OCI-M1 (cell line): ENCODE measurements at places on chromosomes 4 and X.

DNA sequence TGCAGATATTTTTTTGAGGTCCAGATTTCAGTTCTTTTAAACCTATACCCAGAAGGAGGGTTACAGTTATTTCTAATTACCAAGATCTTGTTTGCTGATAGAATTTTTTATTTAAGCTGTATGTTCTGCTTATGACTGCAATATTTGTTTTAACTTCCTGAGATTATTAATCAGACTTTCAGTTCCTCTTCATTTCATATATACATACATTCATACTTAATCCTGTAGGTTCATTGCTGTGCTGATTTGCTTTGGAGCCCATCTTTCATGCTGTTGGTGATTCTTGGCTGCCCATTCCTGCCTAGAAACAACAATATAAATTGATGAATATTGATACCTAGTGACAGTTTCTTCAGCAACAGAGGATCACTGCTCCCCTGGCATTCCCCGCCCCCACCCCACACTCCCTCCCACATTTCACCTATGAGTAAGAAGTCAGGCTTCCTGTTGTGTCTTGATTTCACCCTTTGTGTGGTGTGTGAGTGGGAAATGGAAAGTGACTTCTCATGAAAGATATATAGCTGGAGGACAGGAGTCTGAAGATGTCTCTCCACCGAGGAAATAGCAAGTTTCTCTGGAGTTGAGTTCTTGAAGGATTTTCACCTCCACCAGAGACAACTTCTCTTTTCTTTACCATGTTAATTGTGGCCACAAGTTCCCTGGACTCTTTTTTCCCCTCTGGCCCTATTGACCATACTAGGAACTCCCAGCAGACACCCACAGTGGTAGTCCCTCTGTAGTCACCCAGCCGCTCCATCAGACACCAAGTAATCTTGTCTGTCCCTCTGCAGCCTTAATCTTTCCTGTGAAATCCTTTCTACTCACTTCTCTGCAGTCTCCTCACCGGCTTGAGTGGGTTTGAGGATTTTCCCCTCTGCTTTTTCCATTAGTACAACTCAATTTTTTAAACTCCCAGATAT is 118.4 kb downstream of the ASB9 start:
- no peak for DNase-seq

GRCh38 chr4:26729547-26729946 is 131.1 kb upstream of the STIM2 start:
- no peak for DNase-seq

GRCh38 chr4:140834839-140835495 is 78.8 kb upstream of the TBC1D9 start:
- DNase-seq = no peak

DNA sequence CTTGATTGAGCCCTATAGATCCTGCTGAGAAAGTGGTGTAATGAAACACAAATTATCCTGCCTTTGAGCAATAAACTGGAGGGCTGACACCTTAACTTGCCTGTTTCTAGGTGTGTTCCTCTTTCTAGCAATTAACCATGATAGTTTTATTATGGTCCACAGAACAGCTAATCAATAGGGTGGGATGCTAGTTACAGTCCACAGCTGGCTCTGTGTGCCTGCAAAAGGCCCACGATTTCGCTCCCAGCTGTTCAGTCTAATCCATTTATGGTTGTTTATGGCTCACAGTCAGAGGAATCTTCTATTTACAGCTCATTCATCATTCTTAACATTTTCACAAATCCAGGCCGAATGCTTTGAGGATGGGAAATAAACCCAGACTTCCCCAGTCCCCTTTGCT is 674.9 kb downstream of the SMARCA1 start:
- no peak for DNase-seq

DNA sequence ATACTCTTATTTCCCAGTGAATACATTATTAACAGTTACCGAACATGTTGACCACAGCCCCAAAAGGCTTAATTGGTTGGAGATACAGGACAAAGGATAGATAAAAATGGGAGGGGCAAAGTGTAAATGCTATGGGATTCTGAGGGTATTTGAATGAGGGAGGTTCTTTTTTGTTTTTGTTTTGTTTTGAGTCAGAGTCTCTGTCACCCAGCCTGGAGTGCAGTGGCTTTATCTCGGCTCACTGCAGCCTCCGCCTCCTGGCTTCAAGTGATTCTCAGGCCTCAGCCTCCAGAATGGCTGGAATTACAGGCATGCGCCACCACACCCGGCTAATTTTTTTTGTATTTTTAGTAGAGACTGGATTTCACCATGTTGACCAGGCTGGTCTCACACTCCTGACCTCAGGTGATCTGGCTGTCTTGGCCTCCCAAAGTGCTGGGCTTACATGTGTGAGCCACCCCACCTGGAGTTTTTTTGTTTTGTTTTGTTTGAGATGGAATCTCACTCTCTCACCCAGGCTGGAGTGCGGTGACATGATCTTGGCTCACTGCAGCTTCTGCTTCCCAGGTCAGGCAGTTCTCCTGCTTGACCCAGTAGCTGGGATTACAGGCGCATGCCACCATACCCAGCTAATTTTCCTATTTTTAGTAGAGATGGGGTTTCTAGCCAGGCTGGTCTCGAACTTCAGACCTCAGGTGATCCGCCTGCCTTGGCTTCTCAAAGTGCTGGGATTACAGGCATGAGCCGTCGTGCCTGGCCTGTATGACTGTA is 9.0 kb downstream of the UBE2K start:
- peak; percentile 42 for DNase-seq

- no peak for DNase-seq
Observed at GRCh38 chrX:132743086-132743485, 215.3 kb downstream of the HS6ST2 start.

- peak; percentile 71 for DNase-seq
Observed at GRCh38 chr4:76061982-76062381, 12.5 kb upstream of the ART3 start.

DNA sequence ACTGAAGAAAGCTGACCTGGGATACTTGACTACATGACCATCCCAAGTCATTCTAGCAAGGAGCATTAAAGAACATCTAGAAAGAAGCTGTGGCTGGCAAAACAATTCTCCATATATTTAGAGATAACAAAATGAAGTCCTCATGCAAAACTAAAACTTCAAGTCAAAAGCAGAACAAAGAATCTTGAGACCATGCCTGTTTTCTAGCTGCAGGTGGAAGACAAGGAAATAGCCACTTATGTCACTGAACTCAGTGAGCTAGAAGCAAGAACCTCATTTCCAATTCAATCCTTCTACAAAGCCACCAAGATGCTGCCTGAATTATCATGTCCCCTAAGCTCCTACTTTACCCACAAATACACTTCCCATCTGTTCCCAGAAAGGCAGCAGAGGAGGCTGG is 13.8 kb downstream of the USP46 start:
- DNase-seq = no peak

GRCh38 chrX:118205421-118206395 is 89.1 kb upstream of the KLHL13 start:
- DNase-seq = no peak

- DNase-seq = no peak
Observed at GRCh38 chr4:185093603-185094002, 49.5 kb upstream of the SLC25A4 start.

GRCh38 chrX:31545726-31546125 is 473.9 kb upstream of the FTHL17 start:
- DNase-seq = no peak

DNA sequence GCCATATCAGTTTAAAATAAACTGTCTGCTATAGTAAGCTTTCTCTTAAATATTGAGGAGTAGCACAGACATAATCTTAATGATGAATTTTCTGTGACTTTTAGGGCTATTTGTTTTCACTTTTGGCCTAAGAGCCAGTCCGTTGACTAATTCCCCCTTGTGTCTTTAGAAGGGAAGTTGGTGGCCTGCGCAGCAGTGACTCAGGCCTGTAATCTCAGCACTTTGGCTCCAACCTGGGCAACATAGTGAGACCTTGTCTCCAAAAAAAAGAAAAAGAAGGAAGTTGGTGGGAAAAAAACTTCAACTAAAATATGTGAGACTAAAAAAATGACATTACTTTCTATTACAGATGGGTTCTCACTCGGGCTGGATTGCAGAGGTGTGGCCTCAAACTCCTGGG is 3.4 kb downstream of the NCAPG start:
- DNase-seq = peak; percentile 46

DNA sequence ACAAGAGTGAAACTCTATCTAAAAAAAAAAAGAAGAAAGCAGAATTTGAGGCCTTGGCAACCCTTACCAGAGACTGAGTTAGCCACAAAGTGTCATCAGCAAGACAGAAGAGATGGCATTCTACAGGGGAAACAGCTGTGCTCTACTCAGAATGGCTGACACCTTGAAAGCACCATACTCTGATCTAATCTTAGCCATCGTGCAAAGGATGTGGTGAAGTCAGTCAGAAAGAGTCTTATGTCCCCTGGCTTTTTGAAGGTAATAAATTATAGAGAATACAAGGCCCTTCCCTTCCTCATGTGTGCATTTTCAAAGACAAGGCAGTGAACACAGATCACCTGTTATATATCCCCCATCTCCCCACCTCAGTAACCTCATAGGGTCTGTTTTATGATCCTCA is 13.2 kb downstream of the CLNK start:
- no peak for DNase-seq

GRCh38 chrX:47605024-47605423 is 14.6 kb downstream of the SYN1 start:
- DNase-seq = no peak

DNA sequence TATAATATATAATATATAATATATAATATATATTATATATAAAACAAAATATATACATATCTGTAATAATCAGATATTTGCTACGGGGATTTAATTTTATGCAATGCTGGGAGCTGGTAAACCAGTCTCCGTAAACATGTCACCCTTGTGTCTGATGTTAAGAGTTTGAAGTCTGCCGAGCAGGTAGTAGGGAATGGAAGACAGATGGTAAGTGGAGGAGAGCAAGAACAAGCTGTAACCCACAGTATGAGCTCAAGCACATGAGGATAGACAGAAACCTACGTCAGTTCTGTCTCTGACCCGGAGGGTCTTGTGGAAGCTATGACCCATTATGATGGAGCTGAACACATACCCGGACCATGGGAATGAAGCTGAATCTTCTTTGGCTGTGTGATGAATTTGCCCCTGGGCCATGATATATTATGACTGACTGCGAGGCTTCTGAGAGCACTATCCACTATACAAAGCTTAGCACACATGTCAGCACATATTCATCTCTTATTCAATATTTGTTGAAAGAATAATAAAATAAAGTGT is 46.2 kb downstream of the TIGD2 start:
- no peak for DNase-seq

DNA sequence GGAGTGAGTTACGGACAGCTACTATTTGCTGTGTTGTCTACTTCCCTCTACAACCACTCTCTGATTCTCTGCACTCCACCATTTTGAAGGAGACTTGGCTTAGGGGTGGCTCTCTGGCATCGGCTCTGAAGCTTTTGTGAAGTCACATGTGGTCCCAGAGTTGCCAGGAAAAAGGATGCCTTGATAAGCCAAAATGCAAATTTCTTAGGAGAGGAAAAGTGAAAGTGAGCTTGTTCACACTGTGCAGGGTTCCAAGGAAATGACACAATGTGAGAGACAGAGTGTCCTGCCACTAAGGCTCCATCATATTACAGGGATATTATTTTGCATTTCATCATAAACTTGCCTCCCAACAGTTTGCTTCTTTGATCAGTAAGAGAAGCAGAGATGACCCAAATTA is 7.2 kb downstream of the PHOX2B start:
- DNase-seq = peak; percentile 17

DNA sequence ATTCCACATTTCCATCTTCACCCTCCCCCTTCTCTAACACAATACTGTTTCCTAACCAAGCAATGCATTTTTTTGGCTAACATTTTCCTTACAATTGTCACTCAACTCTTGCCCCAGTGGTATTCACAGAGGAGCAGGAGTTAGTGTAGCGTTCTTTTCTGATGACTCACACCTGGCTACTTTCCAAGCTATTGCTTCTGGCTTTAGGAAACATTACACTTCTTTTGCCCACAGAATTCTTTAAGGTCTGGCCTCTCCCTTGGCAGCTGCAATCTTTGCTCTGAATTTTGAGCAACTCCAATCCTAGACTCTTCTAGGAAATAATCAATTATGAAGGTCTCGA is 27.5 kb upstream of the PDGFC start:
- peak; percentile 94 for DNase-seq

GRCh38 chr4:114535725-114536124 is 62.9 kb upstream of the UGT8 start:
- DNase-seq = no peak

DNA sequence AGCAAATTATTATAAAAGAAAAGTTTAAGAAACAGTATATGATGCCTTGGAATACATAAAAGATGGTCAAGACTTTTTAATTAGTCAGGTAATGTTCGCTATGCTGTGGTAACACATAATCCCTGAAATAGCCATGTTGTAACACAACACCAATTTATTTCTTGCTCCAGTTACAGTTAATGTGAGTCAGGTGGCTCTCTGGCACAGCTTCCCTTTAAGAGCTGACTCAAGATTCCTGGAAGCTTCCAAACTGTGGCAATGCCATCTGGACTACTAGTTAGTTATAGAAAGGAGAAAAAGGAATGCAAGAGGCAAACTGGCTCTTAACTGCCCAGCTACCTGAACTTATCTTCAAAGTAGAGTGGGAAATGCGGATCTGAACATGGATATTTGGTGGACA is 210.5 kb downstream of the CHM start:
- DNase-seq = no peak

DNA sequence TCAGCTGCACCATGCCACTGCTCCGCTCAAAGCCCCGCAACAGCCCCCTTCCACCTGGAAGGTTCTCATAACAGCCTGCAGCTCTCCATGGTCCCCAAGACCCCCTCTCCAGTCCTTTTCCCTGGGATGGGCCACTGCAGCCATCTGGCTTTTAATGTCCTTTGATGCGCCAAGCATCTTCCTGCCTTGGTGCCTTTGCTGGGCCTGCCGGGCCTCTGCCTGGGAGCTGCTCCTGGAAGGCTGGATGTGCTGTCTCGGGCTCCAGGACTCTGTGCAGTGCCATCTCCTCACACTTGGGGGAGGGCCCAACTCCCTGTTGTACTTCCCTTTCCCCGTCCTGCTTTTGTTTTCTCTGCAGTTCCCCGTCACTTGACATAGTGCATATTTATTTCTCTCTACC is 60.3 kb downstream of the TAPT1 start:
- DNase-seq = no peak

DNA sequence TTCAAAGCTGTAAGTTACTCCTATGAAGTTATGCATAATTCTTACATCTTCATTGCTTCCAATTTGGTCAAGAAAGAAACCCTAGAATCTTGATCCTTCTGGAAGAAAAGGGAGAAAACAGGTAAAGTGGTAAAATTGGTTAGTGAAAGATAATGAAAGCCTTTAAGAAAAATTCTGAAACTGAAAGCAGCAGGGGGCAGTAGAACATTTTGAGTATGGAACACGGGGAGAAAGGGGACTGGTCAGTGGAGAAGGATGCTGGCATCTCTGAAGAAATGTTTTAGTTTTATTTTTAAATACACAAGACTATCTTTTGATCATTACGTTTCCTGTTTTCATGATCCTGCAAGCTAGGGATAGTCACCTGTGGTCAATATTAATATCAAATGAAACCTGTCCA is 54.3 kb downstream of the SLIT2 start:
- peak; percentile 56 for DNase-seq

DNA sequence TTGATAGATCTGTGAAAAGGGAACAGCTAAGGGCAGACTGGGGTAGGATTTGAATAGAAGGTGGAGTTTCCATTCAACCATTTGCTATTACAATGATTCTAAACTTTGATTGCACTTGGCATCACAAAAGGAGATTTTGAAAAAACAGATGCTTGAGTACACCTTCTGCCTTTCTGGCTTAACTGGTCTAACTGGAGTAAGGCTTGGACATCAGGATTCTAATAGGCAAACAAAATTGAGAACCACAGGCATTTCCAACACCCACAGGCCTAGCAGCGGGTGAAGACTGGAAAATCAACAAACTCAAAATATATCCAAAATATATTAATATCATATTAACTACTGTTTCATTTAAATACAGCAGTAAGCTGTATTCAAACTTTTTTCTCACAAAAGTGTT is 1.9 kb upstream of the VEGFC start:
- DNase-seq = no peak
